ENCODE measurements at places on chromosomes 5 and 9.

DNA sequence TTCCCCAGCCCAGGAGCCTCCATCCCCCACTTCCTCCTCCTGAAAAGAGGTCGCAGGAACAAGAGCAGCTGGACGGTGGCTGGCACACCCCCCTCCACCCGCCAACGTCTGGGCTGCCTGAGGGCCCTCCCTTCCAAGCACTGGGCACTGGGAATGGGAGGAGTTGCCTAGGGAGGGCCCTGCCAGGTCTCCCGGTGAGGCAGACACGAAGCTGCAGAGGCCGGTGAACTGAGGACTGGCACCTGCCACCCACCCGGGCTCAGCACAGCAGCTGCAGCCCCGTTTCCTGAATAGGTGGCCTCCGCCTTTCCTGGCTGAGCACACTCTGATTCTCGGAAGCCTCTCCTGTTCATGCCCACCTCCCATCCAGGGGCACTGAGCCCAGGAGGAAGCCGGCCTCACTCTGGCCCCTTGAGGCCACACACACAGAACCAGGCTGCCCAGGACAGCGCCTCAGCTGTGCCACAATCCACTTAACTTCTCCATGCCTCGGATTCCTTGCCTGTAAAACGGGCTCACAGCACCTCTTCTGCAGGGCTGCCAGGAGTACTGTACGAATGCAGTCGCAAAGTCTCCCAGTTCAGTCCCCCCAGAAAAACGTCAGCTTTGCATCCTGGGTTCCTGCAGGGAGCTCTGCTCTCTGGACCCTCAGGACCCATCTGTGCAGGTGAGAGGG lies 1.3 kb downstream of the NPDC1 start:
- DNase-seq = no peak

GRCh38 chr5:88787856-88788255 lies 95.1 kb downstream of the MEF2C start:
- DNase-seq = no peak

- no peak for DNase-seq
These were observed 28.1 kb downstream of the PPIP5K2 start for GRCh38 chr5:103148213-103148612.

DNA sequence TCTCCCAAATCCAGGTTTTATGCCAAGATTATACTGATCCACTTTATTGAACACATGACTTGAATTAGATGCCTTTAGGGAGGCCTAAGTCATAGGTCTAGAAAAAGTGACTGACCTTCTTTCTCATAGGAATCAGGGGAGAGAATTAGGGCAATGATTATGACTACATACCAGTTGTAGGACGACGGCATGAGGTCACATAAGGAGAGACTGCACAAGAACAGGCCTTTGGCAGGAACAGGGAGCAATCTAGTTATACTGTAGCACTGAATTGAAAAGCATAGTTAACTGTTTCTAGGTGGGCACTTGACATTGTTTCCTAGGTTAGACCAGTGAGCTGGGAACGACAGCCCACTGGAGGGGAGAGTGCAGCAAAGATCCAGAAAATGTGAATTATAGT lies 22.7 kb downstream of the CREBRF start:
- no peak for DNase-seq

DNA sequence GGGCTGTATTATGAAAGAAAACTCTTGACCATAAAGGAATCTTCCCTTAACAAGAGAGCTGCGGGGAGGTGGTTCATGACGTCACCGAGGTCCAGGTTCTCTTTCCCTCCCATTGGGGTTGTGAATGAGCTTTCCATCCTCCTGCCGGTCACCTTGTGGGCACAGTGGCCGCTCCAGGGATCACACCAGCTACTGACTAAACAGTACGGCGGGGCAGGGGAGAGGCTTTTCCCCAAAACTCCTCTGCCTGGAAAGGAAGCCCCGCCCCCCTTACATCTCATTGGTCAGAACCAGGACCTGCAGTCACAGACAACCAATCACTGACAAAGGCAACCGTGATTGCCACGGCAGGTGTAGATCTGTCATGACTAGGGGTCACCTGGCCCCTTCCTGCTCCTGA lies 35.6 kb downstream of the ROR2 start:
- no peak for DNase-seq

- DNase-seq = no peak
These were observed 131.3 kb upstream of the ABCA1 start for GRCh38 chr9:105059252-105059651.

DNA sequence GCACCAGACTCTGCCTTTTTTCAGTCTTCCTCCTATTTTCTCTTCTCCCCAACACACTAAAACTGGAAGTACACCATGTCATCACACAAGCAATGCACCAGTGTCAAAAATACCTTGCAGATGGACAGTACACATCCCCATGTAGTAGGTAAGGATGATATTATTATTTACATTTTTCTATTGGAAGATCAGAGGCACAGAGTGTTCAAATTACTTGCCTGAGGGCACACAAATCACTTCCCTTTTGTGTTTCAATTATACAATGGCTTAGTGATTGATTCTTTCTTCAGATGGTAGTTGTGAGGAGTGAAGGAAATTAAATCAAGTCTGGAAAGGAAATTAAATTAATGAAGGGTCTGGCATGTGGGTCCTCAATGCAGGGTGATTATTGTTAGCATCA lies 39.6 kb downstream of the CTSL start:
- DNase-seq = no peak
